Activated T-cell treated with anti-CD3 and anti-CD28 coated beads, Interleukin-2, amount 50 U/mL, for 1 hour (primary cell): ENCODE measurements at places on chromosomes 13 and 19.
A peak's percentile ranks its signal among the peaks of the same experiment; 100 is the strongest.

GRCh38 chr19:10271543-10272086 lies 695 bp downstream of the ICAM1 start:
- peak; percentile 40 for DNase-seq

- no peak for DNase-seq
These were observed 20.2 kb downstream of the SIGLECL1 start for GRCh38 chr19:51271067-51271466.

DNA sequence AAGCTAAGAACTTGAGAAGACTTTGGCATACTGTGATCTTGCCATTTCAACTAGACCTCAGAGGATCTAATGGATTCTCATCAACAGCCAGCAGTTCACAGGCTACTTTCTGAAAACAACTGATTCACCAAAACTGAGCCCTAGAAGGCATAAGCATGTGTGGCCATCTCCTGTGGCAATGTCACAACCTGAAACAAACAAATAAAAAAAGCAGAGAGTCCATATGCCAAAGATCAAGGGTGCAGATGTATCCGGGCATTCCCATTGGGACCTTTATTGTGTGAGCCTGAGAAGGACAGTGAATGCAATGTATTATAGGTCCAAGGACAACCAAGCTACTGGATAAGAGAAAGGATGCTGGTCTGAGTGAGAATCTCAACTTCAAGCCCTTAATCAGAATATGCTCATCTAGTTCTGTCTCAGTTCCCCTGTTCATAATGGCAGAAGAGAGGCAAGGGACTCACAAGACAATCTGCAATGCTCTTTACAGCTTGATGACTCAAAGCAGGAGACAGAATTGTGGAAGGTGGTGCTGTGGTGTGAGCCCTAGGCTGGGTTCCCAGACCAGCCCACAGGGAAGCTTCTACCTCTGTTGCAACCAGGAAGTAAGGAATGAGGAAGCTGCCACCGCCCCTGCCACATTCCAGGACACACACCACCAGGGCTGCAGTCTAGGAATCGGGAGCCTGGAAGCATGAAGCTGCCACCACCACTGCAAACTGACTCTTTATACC lies 133.7 kb downstream of the RAP2A start:
- no peak for DNase-seq

DNA sequence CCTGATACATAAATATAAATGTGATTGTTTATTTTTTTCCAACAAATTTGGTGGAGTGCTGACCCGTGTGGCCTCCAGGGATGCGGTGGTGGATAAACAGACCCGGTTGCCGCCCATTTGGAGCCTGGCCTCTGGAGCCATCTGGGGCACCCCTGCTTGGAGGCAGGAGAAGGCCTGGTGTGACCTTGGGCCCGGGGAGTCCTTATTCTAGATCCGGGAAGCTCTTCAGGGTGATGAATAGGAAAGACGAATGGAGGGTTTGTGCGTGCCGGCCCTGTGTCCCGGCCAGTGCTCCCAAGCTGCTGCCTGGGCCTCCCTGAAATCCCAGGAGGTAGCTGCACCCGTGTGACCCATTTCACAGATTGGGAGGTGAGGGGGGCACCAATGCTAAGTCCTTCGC lies 11.5 kb downstream of the PAK4 start:
- no peak for DNase-seq

- no peak for DNase-seq
These were observed 6.9 kb downstream of the KIR3DL3 start for GRCh38 chr19:54731191-54731590.

DNA sequence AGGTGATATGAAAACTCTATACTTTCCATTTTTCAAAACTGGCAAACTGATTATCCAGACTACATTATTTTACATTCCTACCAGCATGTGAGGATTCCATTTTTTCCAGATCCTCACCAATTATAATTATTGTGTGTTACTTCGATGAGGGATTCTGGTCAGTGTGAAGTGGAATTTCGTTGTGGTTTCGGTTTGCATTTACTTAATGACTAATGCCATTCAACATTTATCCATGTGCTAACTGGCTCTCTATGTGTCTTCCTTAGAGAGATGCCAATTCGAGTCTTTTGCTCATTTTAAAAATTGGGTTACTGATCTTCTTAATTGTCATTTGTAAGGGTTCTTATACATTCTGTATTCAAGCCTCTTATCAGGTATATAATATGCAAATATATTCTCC lies 1551.3 kb upstream of the MIR17HG start:
- no peak for DNase-seq

DNA sequence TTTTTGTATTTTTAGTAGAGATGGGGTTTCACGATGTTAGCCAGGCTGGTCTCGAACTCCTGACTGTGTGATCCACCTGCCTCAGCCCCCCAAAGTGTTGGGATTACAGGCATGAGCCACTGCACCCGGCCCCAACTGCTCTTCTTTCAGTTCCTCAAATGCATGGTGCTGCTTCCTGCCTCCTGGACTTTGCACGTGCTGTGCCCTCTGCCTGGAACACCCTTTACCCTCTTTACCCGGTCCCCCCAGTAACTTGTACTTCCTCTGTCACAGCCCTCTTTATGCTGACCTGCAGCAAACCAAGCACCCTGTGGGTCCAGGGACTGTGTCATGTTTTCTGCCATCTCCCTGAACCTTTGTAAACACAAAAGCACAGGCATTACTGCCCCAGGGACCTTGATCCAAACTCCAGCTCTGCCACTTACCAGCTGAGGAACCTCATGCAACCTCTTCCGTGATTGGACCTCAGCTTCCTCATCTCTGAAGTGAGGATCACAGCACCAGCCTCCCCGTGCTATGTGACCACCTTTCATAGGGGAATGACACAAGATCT lies 3.8 kb downstream of the BLVRB start:
- no peak for DNase-seq

DNA sequence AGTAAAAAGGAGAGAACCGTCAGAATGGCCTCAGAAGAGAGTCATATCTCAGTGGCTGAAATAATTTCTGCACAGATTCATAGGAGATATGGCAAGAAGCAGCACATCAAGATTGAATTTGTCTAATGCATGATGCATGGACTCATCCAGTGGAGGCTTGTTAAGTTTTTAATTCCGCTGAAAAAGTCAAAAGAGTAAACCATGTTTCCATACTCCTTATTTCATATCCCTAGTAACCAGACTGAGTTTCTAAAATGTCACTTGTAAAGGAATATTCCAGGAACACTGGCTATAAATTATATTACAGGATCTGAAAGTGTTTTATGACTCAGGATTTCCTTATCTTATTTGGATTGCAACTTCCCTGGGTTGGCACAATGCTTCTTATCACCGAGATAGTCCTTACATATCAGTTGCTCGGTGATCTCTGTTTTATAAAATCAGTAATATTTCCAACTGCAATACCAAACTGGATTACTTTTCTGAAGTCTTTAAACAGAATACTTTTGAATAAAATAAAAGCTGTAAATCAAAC lies 180.2 kb upstream of the TSC22D1 start:
- no peak for DNase-seq

- no peak for DNase-seq
These were observed 208.6 kb downstream of the URI1 start for GRCh38 chr19:30150626-30151025.

GRCh38 chr19:31572976-31573298 lies 223.7 kb upstream of the TSHZ3 start:
- no peak for DNase-seq

DNA sequence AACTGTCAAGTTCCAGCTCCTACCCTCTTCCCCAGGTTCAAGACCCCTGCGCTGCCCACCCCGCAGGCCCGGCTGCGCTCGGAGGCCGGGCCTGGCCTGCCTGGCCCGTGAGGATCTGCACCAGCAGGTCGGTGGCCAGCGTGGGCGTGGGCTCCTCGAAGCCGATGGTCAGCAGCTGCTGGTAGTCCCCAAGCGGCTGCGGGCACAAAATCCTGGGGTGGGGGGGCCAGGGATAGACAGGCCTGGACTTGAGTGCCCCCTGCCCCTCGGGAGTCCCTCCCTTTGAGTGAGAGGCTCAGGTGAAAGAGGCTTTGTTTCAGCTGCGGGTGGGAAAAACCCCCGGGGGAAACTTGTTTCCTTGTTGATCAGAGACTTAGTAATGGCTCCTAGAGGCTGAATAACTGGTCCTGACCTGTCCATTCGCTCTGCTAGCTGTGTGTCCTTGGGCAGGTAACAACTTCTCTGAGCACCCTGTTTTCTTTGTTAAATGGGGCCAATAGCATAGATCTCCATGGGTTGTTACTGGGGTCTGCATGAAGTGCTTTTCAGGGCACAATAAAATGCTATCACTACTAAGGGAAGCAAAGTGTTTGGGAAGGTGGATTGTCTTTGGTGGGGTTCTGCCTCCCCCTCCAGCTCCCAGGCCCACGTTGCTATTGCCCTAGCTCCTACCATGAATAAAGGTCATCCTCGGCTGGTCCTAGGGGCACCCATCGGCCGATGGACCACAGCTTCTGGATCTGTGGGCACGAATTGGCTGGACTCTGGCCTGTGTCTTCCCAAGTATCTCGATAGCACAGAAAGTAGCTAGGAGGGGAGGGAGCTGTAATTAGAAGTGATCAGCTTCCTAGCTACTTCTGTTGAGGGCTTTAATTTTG lies 3.5 kb downstream of the C19orf67 start:
- no peak for DNase-seq

DNA sequence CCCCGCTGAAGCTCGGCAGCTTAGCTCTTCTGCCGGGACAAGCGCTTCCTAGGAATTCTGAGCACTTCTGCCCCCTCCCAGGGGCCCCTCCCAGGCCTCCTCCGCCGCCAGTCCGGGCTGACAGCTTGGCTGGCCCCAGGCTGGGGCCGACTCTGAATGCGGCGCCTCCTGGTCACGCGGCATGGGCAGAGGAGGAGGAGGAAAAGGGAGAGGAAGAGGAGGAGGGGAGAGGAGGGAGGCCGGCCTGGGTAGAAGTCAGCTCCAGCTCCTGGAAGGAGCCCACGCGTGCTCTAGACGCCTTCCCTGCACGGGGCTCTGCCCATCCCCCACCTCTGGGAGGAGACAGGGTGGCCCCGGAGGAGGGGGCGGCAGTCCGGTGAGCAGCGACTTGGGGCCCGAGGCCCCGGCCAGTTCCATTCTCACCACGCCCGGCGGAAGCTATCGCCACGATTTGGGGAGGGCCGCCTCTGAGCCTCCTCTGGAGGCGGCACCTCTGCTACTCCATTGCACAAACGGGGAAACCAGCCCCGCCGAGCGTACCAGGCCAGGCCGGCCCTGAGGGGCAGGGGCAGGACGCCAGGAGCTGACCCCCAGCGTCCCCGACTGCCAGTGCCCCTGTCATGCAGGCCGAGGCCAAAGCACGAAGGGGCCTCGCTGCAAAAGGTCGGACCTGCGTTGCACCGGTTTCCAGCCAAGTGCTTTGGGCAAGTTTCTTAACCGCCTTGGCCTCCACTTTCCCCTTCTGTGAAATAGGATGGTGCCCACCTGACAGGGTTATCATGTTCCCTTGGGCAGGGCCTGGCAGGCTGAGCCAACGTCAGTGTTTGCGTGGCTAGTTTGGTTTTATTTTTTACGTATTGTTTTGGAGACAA lies 31.6 kb downstream of the CCNE1 start:
- peak; percentile 39 for DNase-seq

- DNase-seq = no peak
These were observed 410.9 kb upstream of the SPRY2 start for GRCh38 chr13:80751854-80752253.

- DNase-seq = no peak
These were observed 887 bp downstream of the CDADC1 start for GRCh38 chr13:49248622-49249002.

DNA sequence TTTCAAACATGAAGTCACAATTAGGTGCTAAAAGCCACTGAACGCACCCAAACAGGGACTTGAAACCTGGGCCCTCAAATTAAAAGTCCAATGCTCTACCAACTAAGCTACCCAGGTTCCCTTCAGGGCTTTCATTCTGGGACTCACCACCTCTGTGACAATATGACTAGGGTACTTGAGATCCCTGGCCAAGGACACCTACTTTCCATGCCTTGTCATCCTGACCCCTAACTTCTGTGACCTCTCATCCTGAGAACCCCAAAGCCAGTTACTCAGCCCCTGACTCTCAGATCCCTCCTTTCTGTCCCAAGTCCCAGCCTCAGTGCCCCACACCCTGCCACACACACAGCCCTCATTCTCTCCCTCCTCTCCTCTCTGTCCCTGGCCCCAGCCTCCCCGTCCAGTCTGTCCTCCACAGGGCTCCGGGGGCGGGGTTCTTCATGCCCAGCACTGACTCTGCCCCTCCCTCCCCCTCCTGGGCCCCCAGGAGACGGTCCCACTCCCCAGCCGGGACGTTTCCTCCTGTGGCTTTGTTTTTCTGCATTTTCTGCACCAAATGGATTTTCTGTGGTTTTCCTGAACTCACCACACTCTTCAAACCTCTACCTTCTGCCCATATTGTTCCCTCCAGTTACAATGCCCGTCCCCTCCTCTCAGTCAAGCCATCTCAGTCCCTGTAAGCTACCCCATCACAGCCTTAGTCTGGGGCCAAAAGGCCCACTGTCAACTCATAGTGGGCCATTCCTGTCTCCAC lies 7.0 kb downstream of the RCN3 start:
- DNase-seq = no peak

DNA sequence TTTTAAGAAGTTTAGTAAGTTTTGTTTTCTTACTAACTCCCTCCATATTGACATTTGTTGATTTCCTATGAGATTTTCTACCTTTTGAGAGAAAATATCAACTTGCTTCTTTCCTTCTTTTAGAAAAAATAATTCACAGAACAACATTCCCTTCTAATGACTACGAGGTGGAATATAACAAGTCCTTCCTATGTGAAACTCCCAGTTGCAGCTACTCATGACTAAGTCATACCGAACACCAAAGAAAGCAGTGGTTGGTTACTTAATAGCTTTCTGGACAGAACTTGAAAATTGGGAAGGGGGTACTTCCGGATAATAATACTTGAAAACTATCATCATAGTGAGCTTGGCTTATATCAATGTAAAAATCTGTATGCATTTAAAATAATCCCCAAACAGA lies 144.8 kb downstream of the DACH1 start:
- no peak for DNase-seq

- no peak for DNase-seq
These were observed 6.3 kb downstream of the TEAD2 start for GRCh38 chr19:49355909-49356353.

GRCh38 chr13:79119578-79120107 lies 286.4 kb downstream of the RBM26 start:
- no peak for DNase-seq
